ENCODE measurements at places on chromosomes 3 and 15.

DNA sequence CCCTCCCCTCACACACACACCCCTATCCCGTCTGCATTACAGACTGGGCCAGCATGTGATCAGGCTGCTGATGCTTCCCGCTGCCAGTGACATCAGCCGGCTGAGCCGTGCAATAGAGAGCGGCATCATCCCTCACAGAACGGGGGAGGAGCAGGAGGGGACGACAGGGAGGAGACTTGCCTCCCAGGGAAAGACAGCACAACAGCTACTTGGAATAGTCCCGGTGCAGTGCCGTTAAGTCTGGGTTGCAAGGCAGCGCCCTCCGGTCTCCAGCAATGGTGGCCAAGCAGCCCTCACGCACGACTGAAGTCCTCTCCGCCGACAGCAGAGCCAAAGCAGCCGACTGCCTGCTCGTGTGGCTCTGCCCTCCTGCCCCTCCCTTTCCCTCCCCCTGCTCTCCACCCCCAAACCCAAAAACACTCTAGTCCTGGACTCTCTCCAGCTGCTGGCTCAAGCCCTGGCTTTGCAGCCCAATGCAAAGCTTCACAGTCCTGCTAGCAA is 31.5 kb upstream of the RPS17 start:
- peak; percentile 92 for DNase-seq

DNA sequence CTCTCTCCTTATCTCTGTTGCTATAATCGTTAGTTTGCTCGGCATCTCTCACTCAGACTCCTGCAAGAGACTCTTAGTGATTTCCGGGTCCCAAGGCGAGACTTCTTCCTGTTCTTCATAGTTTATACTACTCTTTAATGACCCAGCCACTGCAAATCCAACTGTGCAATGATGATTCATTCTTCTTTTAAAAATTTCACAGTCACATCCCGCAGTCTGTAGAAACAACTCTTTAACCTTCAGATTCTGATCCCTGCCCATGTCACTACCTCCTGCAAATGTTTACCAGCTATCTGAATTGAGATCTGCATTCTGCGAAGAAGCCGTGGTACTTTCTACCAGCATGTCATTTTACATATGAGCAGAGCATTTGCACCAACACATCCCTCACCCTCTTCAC is 2.8 kb upstream of the VGLL3 start:
- peak; percentile 33 for DNase-seq

GRCh38 chr3:121970047-121970446 is 52.0 kb downstream of the ILDR1 start:
- no peak for DNase-seq

GRCh38 chr3:150303768-150304167 is 104.3 kb upstream of the TSC22D2 start:
- no peak for DNase-seq

DNA sequence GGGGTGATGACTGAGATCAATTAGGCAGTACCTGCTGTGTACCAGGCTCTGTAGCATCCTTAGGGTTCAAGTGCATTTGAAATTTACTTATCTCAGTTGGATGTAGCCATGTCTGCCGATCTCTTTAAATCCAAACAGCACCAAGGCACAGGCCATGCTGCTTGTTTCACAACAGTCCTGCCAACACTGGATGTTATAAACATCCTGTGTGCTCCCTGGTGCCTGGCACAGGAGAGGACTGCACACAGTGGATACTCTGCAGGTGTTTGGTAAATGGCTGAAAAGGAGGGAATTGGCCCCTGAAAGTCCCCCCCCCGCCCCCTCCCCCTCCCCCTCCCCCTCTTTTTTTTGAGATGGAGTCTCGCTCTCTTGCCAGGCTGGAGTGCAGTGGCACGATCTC is 27.0 kb downstream of the CTSH start:
- no peak for DNase-seq

- DNase-seq = no peak
Observed at GRCh38 chr3:194425399-194425798, 26.3 kb upstream of the GP5 start.

- no peak for DNase-seq
Observed at GRCh38 chr3:172716476-172716875, 5.6 kb upstream of the NCEH1 start.

GRCh38 chr3:11820531-11821041 is 26.1 kb downstream of the TAMM41 start:
- DNase-seq = peak; percentile 47

DNA sequence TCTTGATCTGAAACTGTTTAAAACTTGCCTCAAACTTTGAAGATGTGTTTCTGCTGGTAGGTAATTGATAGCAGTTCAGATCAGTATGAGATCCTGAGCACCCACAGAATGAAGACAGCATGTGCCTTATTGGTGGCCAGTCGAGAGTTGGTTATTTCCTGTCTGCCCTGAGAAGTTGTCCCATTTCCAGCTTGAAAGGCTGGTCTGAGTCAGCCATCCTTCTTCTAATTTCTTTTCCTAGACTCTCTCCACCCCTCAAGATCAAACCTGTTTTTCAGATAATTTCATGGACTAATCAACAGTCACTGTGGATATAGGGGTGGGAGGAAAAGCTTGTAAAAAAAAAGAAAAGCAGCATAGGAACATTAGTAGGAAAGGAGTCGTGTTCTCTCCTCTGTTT is 464.4 kb downstream of the FOXP1 start:
- DNase-seq = peak; percentile 34

- no peak for DNase-seq
Observed at GRCh38 chr15:39573287-39573686, 7.6 kb upstream of the THBS1 start.

GRCh38 chr3:125187599-125187910 is 25.0 kb downstream of the SLC12A8 start:
- DNase-seq = no peak

- no peak for DNase-seq
Observed at GRCh38 chr3:71067977-71068654, 515.4 kb downstream of the FOXP1 start.

- peak; percentile 68 for DNase-seq
Observed at GRCh38 chr15:87672309-87673288, 583.9 kb downstream of the NTRK3 start.

DNA sequence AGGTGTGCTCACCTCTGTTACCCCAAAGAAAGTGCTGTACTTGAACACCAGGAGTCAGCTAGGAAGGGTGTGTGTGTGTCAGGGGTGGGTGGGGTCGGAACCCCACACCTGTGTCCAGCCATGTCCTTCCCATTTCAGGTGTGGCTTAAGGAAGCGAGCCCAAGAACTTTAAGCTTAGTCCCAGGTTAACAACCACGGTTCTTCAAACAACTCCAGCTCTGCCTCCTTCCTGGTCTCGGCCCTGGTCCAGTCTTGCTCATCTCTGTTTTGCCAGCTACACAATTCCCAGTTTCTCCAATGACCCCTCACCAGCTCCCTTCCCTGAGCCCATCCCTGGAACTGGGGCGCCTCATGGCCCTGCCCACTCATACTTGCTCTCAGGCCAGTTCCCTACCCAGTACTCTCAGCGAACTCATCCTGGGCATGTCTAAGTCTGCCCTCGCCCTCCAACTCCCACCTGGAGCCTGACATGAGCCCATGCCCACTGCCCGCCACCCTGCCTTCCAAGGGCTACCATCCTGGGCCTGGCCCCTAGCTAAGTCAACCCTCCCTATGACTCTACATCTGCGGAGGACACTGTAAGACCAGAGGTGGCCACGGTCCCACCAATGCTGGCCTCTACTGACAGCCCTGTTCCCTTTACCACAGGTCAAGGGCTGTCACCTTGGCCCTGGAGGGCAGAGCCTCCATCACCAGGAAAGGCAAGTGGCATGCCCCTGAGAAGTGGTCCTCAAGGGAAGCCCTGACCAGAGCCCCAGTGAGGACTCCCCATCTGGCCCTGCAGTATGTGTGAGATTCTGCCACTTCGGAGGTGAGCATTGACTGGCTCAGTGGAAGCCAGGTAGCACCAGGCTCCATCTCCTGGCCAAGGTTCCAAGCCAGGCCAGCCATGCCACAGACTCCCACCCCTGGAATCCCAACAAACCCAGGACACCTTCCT is 9.2 kb downstream of the POC1A start:
- no peak for DNase-seq

- no peak for DNase-seq
Observed at GRCh38 chr3:185645596-185646381, 59.7 kb downstream of the SENP2 start.

DNA sequence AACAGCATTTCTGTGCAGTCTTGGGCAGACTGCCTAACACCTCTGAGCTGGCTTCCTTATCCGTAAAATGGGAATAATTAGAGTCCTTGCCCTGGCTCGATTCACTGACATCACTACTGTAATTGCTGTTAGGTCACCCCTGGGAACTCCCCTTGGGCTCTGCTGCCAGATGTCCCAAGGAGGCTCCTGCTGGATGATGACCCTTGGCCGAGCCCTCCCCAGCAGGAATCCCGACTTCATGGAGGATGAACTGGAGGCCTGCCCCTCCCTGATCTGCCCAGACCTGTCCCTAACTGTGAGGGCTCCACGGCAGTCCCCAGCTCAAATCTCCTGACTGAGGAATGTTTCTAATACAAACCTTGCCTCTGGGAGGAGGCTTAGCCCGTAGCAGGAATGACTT is 18.0 kb downstream of the ESYT3 start:
- no peak for DNase-seq

- no peak for DNase-seq
Observed at GRCh38 chr3:176590722-176591121, 606.6 kb downstream of the TBL1XR1 start.
